ENCODE measurements at places on chromosomes 3 and 15.
A peak's percentile ranks its signal among the peaks of the same experiment; 100 is the strongest.

GRCh38 chr3:181210275-181210674, 220.7 kb upstream of the DNAJC19 start:
- DNase-seq: no peak

DNA sequence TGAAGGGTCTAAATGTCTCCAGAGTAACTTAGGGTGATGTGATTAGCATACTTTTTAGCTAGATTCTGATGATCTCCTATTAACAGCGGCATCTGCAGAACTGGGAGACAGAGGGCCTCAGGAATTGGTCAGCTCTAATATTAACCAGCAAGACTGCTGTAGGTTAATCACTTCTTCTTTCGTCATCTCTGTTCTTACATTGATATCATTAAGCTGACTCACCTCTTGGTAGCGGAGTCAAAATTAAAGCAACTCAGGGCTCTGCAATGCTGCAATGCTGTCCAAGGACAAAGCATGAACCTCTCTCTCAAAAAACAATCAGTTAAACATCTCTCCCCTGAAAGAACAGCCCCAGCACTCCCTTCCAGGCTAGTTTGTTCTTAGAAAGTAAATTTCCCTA, 57.5 kb upstream of the TRA2B start:
- DNase-seq: no peak

DNA sequence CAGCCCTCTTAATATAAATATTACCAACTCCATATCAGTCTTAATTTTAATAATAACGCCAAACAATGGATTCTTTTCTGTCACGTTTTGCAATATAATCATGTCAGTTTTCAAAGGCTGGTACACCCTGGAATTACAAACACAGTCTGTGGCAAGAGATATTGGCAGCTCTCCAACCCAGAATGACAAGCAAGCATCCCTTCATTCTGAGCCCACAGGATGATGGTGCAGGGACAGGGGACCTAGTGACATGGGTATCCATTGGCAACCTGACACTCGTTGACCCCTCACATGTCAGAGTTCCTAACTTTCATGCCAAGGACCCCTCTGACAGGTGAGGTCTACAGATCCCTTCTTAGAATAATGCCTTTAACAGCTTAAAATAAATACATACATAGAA, 154.5 kb upstream of the TSC22D2 start:
- DNase-seq: no peak

GRCh38 chr3:60080648-60081047, 1030.8 kb upstream of the CFAP20DC start:
- no peak for DNase-seq

DNA sequence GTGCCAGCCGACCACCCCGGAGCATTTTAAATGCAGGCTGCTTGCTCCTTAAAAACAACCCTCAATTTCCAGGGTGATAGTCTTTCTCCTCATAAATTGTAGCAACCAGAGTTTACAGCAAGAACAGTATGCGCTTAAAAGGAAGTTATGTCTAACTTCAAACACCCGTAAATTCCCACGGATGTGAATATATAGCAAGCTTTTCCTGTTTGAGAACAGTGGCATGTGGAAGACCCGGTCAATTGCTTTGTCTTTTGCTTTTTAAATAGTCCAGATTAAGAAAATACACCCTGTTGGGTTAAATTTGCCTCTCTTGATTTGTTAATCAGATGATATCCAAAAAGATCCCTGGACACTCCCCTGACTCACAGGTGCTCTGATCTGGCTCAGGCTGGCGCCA, 20.8 kb downstream of the MRPS25 start:
- no peak for DNase-seq

DNA sequence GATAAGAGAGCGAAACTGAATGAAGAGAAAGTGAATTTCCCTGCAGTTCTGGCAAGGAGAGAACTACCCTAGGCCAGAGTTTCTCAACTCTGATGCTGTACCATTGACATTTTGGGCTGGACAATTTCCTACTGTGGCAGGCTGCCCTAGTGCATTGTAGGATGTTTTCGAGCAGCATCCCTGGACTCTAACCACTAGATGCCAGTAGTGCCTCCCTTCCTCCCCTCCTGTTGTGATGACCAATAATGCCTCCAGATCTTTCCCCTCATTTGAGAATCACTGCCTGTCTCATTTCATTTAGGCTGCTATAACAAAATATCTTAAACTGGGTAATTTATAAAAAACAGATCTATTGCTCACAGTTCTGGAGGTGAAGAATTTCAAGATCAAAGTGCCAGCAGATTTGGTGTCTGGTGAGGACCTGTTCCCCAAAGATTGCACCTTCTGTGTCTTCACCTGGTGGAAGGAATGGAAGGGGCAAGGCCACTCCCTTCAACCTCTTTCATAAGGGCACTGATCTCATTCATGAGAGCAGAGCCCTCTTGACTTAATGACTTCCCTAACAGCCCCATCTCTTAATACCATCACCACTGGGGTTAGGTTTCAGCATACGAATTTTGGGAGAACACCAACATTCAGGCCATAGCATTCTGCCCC, 188.9 kb upstream of the MEIS2 start:
- peak; percentile 30 for DNase-seq

- DNase-seq: no peak
Observed at GRCh38 chr15:39396979-39397615, 183.8 kb upstream of the THBS1 start.

- DNase-seq: no peak
Observed at GRCh38 chr3:4551794-4552442, 58.8 kb downstream of the ITPR1 start.

DNA sequence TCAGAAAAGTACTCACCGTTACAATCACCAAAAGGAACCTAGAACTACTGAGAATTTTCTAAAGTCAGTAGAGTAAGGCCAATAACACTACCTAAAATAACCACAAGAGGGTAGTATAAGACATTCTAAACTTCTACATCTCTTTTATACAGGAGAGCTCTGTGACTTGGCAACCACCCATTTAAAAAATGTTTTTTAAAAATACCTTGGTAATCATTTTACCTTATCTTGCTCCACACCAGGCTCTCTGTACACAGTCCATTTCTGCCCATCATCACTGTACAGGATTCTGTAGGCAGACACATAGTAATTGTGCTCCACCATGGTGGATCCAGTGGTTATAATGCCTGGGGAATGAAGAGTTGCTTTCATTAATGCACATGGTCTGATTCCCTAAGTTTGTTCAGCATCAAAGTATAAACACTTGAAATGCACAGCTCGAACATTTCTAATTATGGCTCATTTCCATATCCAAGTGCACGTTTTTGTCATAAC, 54.5 kb downstream of the ST3GAL6 start:
- DNase-seq: no peak

DNA sequence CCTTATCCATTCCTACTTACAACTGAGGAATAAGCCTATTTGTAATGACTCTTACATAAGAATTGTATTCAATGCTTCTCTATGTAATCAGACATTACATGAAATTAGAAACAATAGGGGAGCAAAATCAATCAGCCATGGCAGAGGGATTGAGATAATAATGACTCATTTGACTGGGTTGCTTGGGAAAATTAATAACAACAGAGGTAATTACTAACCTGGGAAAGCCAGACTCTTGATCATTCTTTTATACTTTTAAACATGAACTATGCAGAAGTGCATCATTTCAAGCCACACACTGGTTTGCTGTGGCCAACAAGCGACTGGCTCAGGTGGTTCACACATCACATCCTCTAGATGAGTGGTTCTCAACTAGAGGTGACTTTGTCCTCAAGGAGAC, 126.3 kb upstream of the CRBN start:
- no peak for DNase-seq

DNA sequence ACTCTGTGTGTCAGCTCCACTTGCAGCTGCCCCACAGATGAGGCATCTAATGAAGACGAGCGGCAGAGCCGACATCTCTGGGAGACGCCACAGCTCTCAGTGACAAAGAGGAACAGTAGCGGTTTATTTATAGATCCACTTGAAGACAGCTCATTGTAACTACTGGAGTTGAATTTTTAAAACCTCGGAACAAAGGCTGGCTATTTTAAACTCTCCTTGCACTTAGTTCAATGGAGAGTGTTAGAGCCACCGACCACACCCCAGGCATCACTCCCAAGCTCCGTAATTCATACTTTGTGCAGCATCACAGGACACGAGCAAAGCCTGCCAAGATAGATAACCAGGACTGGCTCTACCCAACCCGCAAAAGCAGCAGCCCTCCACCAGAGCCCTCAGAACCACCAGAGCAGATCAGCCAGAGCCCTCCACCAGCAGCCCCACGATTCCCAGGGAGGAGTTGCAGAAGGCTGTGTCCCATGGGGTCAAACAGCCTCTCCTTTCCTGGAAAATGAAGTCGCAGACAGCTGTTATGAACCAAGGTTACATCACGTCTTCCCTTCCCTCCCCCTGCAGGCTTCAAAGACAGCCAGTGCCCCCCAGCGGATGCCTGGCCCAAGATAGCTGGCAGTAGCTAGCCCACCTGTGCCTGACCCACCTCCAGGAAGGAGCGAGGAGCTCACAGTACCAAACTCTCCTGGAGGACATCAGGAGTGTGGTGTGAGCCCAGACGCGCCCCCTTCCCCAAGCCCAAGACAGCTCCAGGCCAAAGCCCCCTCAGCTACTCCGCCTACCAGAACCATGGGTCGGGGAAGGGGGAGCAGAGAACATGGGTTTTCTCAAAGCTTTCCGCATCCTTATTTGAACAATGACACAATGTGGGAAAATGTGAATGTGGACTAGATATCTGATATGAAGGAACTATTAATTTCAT, 45.7 kb downstream of the POC1A start:
- DNase-seq: peak; percentile 38

DNA sequence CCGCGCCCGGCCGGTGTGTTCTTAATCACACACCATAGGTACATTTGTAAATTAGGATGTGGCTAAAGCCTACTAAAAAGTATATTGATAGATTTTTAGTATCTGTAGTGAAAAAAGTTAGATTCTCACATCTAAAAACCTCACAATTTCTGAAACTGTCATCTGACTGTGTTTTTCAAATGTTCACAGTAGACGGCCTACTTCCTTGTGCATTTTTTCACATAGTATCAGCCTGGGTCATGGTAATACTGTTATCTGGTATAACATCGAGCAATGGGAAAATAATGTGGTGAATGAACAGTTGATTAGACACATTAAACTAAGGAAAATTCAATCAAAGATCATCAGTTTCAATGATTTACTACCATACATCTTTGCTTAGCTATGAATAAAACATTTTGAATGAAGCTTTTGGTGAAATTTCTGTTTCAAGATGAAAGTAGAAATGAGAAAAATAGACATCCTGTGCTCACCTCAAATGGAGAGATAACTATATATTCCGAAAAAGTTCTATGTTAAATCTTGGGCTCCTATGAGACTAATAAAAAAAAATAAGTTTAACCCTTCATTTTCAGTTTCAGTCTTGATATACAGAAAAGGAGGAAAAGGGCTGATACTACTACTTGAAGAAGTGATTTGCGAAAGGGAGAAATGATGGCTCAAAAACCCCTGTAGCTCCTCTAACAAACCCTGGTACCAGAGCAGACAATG, 262.7 kb downstream of the ZBTB20 start:
- DNase-seq: no peak

DNA sequence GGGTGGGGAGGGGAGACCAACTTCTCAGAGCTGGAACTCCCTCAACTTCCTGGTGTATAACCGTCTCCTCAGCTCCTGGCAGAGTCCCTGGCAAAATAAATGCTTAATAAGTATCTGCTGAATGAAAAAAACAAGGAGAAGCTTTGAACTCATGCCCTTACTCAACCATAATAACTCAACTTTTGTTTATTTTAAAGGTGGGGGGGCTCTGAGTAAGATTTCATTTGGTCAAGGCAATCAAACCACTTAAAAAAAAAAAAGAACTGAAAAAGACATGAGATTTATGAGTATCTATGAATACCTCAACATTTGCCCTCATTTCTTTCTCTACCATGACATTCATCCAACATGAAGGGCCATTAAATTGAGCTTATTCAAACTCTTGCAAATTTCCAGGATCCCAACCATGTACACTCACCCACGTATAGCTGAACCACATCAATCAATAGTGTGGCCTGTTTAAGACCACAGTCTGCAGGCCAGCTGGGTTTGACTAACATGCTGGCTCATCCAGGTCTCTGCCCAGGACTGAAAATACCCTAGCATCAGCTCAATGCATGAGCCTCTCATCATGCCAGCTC, 157.9 kb downstream of the FOXP1 start:
- no peak for DNase-seq

DNA sequence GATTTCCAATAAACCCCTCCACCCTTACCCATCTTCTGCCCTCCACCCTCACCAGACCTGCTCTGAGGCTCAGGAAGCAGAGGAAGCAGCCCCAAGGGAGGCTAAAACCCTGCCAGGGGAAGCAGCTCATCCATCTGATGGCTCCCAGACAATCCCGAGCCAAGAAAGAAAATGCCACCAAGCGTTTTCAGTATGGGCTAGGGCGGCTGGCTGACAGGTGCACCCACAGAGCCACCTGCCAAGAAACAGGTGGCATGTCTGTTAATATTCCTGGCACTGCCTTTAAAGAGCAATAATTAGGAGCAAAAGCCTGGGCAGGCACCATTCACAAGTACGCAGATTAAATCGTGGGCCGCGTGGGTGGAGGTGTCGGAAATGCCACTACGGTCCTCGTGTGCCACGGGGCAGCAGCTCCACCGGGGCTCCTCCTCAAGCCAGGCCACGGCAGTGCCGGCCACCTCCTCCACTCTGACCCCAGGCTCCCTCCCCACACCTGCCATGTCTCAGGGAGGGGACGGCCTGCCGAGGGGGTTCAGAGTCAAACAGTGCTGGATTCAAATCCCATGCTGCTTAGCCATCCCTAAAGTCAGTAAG, 23.9 kb upstream of the GRIP2 start:
- DNase-seq: no peak

GRCh38 chr15:99486371-99487336, 79.1 kb upstream of the MEF2A start:
- peak; percentile 27 for DNase-seq

DNA sequence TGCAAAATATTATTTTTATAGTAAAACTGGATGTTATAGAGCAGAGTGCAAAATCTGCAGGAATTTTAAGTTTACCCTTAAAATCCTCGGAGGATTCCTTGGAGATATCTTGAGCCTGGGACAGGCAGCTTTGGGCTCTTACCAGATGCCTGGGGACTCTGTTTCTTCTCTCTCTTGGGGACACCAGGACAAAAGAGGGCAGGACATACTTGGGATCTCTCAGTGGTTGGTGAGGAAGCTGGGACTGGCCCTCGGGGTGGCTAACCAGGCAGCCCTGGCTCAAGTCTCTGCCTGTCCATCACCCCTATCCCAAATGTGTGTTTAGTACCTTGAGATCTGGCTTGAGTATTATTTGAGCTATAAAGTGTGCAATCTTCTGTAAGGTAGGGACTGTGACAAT, 38.6 kb downstream of the TKT start:
- no peak for DNase-seq

DNA sequence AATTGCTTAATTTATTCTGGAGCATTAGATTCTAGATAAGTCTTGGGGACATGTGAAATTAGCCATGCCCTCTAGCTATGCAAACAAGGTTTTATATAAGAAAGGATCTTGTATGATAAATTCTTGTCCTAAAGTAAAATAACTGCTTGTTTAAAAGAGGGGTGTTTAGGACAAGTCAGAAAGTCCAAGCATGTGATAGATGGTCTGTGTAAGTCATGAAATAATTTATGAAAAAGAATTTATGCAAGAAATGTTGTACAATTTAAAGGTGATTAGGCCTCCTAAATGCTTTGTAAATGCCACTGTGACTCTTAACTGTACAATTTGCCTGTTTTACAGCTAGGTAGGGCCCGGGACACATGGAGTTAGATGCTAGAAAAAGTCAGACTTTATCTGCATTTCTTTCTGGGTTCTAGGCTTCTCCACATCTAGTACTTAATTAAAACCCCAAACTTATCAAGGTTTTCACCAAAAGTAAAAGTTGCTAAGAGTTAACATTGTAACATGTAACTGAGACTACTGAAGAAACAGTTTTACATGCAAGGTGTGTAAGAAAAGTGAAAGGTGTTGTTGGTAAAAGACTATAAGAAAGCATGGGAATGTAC, 13.2 kb downstream of the LINS1 start:
- DNase-seq: no peak

GRCh38 chr3:136676009-136676408, 76.2 kb downstream of the STAG1 start:
- no peak for DNase-seq

All from WERI-Rb-1 (cell line).